ENCODE measurements at places on chromosomes 4 and X. TPM values are rescaled to one million over a fixed set of nuclear protein-coding genes. Genes with fewer than 3 reads are reported as not detected.

NKX3-2 gene
- 0.47 TPM for total RNA-seq

CXCL11 gene
- total RNA-seq, result 2.5 TPM

NPNT gene
- total RNA-seq, result 23.7 TPM

DOK7 gene
- total RNA-seq, result 7.2 TPM

PIGA gene
- 4.0 TPM for total RNA-seq

ZMAT1 gene
- total RNA-seq, result 2.8 TPM

KCND1 gene
- total RNA-seq, result 1.7 TPM

SFRP2 gene
- 1.5 TPM for total RNA-seq

SPIN2A gene
- 0.18 TPM for total RNA-seq

SPANXA1 gene
- not detected for total RNA-seq
